ENCODE measurements at places on chromosomes 16 and 17.

GRCh38 chr16:11681976-11682654, 13.9 kb downstream of the SNN start:
- no peak for DNase-seq

DNA sequence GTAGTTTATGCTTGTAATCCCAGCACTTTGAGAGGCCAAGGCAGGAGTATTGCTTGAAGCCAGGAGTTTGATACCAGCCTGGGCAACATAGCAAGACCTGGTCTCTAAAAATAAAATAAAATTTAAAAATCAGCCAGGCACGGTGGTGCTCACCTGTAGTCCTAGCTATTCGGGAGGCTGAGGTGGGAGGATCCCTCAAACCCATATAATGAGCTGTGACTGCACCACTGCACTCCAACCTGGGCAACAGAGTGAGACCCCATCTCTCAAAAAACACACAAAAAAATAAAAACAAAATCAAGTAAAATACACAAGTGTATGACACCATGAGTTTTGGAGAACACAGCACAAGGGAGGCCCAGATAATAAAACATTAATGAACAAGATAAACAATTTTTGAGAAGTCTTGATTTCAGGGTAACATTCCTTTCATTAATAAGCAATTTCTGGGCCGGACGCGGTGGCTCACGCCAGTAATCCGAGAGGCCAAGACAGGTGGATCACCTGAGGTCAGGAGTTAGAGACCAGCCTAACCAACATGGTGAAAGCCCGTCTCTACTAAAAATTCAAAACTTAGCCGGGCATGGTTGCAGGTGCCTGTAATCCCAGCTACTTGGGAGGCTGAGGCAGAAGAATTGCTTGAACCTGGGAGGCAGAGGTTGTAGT, 17.9 kb downstream of the PRPSAP1 start:
- no peak for DNase-seq

DNA sequence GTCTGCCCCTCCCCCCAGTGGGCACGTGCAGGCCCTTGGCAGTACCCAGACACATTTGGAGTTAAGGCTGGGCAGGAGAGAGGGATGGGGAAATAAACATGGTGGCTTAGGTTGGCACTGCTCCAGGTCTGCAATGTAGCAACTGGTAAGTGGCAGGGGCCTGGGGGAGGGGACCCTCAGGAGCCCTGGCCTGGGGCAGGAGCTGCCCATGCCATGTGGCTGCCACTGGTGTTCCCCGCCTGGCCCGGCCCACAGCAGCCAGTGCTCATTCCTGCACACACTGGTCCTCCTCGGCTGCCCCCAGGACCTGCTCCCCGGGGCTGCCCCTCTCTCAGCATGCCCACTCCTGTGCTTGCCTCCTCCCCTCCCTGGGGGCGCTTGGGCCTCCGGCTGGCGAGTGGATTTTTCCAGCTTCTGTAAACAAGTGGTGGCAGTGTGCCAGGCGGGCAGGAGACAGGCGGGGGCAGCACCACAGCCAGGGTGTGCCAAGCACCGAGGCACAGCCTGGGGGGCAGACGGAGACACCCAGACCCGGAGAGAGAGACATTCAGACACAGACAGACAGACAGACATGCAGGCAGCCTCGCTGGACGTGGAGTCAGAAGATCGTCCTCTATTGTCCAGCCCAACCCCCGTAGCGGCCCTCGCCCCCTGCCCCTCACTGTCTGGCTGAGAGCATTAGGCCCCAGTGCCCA, 9.4 kb downstream of the THRA start:
- no peak for DNase-seq

DNA sequence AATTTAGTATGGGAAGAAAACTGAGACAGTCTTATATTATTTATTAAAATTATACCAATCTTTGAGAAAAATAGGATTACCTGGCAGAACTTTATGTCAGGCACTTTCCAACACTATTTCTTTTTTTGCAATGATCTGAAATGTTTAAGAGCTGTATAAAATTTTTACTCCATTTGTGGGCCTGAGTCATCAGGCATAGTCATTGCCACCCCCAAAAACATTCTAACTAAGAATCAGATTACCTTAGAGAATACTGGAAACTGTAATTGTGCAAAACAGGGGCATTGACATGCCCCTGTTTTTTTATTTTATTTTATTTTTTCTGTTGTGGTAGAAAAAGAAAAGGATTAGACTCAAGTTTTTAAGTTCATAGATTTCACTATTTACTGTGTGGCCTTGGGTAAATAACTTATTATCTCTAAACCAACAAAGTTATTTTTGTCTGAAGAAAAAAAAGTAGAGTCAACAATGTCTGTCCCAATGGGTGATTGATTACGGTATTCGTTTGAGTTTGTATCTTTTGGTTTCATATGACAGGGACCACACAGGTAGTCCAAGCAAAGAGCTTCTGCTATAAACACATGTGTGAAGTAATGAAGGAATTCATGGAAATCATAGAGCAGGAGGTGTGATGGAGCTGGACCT, 24.6 kb downstream of the VAT1L start:
- no peak for DNase-seq

- peak; percentile 59 for DNase-seq
Measured at GRCh38 chr16:55136356-55137150, 187.4 kb upstream of the IRX6 start.

DNA sequence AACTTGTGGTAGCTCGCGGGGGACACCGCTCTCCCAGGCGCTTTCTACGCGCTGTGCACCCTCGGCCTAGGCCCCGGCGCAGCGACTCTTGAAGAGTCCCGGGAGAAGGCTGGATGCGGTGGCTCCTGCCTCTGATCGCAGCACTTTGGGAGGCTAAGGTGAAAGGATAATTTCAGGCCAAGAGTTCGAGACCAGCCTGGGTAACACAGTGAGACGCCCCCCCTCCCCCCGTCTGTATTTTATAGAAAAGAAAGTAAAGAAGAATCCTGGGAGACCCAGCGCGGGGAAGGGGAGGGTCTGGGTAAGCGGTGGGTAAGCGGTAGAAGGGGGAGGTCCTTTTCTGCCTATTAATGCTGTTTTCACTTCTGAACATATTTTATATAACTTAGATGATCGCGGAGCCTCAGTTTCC, 486 bp upstream of the PLLP start:
- DNase-seq: no peak

GRCh38 chr16:59296888-59297287, 562.8 kb upstream of the GOT2 start:
- no peak for DNase-seq

DNA sequence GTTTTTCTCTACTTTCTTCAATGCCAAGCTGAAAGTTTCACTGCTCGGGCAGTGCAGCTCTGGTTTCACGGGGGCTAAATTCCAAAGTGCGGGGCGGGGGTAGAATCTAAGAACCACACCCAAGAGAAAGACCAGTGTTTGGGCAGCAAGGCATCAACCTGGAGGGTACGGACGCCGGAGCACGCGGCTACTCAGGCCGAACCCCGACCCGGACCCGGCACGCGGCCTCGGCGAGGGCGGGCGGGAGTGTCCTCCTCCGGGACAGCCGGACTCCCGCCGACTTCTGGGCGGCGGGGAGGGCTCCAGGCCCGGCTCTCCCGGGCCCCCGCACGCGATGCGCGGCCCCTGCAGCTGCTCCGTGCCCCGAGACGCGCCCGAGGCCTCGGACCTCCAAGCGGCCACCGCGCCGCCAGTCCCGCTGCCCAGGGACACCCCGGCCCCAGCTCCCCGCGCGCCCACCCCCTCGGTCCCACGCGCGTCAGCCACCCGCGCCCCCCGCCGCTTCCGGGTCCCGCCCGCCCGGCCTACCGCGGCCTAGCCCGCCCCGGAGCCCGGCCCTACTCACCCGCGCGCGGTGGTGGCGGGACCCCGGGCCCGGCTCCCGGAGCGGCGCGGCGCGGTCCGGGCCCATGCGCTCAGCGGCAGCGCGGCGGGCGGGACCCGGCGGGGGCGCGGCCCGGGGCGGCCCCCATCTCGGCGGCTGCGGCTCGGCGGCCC, 561 bp downstream of the AXIN1 start:
- no peak for DNase-seq

DNA sequence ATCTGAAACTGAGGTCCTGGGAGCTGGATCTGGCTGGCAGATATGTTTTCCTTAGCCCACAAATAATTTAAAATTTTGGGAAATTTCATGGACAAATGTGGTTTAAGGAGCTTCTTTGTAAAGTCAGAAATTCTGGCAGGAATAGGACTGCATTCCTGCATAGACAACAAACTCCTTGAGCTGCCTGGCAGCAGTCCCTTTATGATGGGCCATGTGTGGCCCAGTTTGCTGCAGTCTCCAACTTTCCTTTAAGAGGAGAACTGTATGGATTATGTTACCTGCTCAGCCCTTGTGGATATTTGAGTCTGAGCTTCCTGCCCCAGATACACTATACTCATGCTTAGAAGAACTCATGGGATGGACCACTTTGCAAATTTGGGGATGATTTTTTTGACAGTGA, 48.5 kb upstream of the HS3ST2 start:
- no peak for DNase-seq

All from HFF-Myc (cell line).